GM13977 (cell line): ENCODE measurements at places on chromosomes 4 and X.

DNA sequence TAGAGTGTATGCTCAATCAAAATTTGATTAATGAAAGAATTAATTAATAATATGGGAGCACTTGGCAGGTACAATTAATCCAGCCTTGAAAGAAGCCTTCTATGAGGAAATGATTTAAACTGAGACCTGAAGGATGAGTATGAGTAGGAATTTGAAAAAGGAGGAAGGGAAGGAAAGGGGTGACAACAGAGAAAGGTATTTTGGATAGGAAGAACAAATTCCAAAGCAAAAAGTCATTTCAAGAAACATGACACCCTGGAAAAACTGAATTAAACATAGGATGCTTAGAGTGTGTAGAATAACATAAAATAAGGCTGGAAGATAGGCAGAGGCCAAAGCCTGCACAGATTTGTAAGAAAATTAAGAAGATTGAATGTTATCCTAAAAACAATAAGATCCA lies 29.6 kb downstream of the PHOX2B start:
- no peak for DNase-seq

DNA sequence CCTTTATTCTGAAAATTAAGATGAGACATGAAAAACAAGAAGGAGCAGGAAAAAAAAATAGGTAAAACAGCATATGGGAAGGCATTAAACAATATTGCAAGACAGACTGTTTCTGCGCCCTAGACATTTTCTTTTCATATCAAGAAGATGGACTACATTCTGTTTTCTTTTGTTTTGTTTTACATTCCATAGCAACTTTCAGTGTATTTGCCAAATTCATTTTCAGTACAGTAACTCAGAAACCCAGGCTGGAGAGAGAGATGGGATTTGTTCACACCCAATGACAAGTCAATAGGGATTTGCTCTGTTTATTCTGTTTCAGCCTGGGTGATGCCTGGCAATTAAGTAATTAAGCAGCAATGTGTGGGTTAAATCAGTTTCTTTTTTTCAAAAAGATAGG lies 892.8 kb upstream of the DIAPH2 start:
- DNase-seq = no peak

GRCh38 chr4:3802571-3803474 lies 36.6 kb downstream of the ADRA2C start:
- DNase-seq = no peak

- DNase-seq = no peak
Measured at GRCh38 chr4:7752649-7753048, 187.0 kb downstream of the AFAP1 start.

DNA sequence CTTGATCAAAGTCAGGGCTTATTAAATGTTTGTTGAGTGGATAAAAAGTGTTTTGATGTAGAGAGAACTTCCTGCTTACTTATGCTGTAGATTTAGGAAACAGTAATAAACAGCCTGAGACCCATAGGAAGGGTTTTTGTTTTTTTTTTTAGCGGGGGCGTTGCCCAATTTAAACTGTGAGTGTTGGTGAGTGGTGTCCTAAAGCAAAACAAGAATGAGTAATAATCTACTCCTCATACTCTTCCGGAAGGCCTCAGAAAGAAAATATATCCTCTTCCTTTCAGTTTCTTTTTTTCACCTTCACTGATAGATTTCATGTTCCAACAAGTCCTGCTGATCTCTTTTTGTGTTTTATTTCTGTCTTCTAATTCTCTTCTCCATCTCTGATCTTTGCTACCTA lies 104.4 kb upstream of the SCML1 start:
- DNase-seq = no peak

GRCh38 chr4:149549911-149550310 lies 265.7 kb downstream of the IQCM start:
- DNase-seq = no peak

- no peak for DNase-seq
Measured at GRCh38 chr4:140269369-140269768, 104.1 kb upstream of the SCOC start.
